ENCODE measurements at places on chromosomes 16 and 17. TPM values are rescaled to one million over a fixed set of nuclear protein-coding genes. Genes with fewer than 3 reads are reported as not detected.

The TPPP3 gene
- under 0.01 TPM for total RNA-seq

The DRC3 gene
- total RNA-seq = 1.5 TPM

The TMED6 gene
- total RNA-seq = not detected

The IGSF6 gene
- total RNA-seq = under 0.01 TPM

The C17orf78 gene
- total RNA-seq = not detected

The ODAD4 gene
- 0.25 TPM for total RNA-seq

The ZFP3 gene
- total RNA-seq = 1.3 TPM

The C16orf74 gene
- 9.6 TPM for total RNA-seq

The TBC1D3I gene
- total RNA-seq = under 0.01 TPM

The TLCD3A gene
- total RNA-seq = 9.0 TPM

The PITPNM3 gene
- 0.26 TPM for total RNA-seq

The SLC52A1 gene
- total RNA-seq = 0.25 TPM

The FOXC2 gene
- total RNA-seq = 5.1 TPM

The EMP2 gene
- total RNA-seq = 38.9 TPM

The CSH2 gene
- not detected for total RNA-seq

The LLGL2 gene
- total RNA-seq = 12.6 TPM

The SLC12A3 gene
- total RNA-seq = not detected

The TSPAN10 gene
- total RNA-seq = 0.51 TPM

The NPIPA8 gene
- total RNA-seq = not detected

The WDR59 gene
- total RNA-seq = 10.0 TPM

The ADAMTS18 gene
- 7.4 TPM for total RNA-seq

The ZNF385C gene
- under 0.01 TPM for total RNA-seq

The CACNG1 gene
- total RNA-seq = not detected

The KRTAP9-2 gene
- total RNA-seq = not detected

The TBC1D3C gene
- total RNA-seq = not detected

Measured in dermis microvascular lymphatic vessel endothelial cell (primary cell).